Cerebellum (tissue), 4 donors: ENCODE measurements at places on chromosomes 3 and 15. TPM values are rescaled to one million over a fixed set of nuclear protein-coding genes. Genes with fewer than 3 reads are reported as not detected.

Gene TRH
- 16.4 TPM for total RNA-seq

Gene EIF1B
- total RNA-seq = 24.4 TPM

Gene NOX5
- 0.09 TPM for total RNA-seq

Gene DZIP3
- total RNA-seq = 52.5 TPM

Gene CCDC39
- total RNA-seq = 0.54 TPM
